ENCODE measurements at places on chromosomes 12 and 14.

GRCh38 chr12:49874142-49874897 is 29.4 kb downstream of the FAIM2 start:
- no peak for DNase-seq

GRCh38 chr14:97802430-97803373 is 1005.5 kb downstream of the VRK1 start:
- no peak for DNase-seq

GRCh38 chr12:47306130-47306529 is 226.4 kb upstream of the AMIGO2 start:
- DNase-seq = no peak

DNA sequence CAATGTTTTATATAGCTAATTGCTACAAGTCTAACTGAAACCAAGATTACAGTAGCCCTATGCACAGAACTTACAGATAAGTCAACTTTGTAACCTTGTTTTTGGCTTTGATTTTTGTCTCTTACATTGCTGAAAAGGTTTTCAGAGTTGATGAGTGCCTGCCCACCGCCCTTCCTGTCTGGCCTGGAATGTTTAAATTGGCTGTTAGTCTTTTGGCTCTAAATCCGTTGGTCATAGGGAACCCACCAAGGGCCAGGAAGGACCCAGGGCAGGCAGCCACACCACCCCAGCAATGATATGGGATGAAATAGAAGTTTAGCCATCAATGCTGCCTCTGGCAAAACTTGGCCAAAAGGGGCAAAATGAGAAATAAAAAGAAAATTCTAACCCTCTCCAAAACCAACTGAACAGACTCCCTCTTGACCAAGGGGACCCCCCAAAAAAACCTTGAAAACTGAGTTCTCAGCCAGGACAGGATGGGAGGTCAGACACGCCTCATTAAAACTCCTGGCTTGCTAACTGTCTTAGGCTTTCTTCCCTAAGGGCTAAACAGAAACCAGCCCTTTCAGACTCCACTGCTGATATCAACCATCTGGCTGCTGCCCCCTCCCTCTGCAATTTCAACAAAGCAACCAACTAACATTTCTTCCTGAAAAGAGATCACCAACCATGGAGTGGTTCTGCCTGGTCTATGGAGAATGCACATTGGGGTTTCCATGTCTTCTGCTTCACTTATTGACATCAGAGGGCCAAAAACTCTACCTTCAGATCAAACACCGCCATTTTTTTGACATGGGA is 242.1 kb upstream of the NOS1 start:
- no peak for DNase-seq

DNA sequence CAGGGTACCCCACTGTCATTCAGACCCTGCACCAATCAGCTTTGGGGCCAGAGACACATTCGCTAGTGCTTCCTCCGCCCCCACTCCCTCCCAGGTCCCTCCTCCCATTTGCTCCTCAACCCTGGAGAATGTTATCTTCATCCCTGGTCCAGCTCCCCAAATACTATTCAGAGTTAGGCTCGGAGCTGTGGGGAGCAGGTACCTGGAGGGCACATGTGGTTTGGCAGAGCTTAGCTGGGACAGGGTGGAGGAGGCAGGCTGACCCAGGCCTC is 19.5 kb downstream of the VSX2 start:
- no peak for DNase-seq

- no peak for DNase-seq
These were observed 2.8 kb downstream of the PPP1CC start for GRCh38 chr12:110739894-110740293.

DNA sequence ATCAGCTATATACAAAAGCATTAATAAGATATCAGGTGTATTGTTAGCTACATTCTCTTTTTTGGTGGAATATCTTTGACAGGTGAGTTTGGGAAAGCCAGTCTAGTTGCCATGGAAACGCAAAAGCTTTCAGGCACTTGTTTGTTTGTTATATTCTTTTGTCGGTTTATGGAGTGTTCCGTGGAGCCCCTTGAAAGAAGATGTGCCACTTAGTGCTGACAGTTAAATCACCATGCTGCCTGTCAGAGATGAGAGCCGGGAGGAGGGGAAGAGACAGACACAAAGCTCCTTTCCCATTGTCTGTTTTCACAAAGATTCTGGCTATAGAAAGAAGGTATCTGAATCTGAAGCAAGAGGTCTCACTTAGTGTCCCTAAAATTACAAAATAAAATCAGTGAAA is 170.8 kb downstream of the SNAPC1 start:
- DNase-seq = no peak

GRCh38 chr12:105740369-105740768 is 398.4 kb downstream of the NUAK1 start:
- DNase-seq = no peak

- no peak for DNase-seq
These were observed 73.0 kb downstream of the CMKLR1 start for GRCh38 chr12:108266131-108266530.

DNA sequence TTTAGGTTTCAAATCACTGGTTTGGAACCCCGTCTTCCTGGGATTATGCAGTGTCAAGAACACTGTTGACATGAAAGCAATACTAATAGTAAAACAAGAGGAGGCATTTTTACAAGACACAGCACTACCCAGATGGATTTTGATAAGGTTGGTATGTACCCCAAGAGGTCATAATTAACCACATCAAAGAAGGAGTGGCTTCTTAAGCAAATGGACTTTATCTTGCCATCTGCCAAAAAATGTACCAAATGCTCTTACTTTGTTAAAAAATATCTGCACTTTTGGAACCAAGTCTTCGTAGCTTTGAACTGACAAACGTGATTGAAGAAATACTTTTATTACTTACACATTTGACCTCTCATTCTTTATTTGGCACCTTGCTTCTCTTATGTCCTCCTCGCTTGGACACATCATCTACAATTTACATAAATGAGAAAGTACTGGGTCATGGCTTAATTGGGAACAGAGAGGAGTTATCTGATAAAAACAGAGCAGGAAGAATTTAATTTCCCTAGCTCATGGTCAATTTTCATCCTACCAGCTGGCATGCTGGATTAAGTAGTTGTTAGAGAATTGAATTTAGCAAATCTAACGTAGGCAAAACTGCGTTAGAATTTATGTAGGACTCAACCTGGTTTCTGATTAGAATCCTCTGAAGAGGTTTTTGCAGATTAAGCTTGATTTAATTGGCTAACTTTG is 54.5 kb upstream of the PRICKLE1 start:
- DNase-seq = no peak

DNA sequence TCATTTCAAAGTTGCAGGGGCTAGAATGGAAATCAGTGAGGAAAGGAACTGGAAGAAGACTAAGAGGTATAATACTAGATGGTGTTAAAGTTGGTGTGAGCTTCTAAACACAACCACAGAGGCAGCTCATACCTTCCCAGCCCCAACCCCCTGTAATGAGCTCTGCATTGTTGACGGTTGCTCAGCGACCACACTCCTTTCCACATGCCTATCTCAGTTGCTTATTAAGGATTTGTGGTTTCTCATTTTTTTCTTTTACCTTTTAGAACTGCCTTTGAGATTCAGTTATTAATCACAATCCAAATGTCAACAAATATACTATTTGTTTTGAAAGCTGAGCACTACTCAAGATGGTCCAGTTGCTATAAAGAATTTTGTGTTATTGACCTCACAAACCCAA is 62.1 kb upstream of the KIF21A start:
- no peak for DNase-seq

DNA sequence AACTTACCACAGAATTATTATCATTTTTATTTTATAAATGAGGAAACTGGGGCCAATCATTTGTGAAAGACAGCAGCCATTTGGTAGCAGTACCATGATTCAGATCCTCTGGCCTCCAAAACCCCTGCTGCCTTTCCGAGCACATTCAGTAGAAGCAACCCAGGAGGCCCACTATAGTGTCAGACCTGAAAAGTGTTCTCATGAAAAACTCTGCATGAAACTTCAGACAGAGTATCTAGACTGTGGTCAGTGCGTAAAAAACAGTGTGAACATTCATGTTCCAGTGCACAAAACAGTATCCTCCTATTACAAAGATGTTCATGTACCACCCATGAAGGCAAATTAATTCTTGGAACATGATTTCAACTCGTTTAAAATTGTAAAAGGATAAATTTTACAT is 112.0 kb downstream of the EPS8 start:
- DNase-seq = no peak

DNA sequence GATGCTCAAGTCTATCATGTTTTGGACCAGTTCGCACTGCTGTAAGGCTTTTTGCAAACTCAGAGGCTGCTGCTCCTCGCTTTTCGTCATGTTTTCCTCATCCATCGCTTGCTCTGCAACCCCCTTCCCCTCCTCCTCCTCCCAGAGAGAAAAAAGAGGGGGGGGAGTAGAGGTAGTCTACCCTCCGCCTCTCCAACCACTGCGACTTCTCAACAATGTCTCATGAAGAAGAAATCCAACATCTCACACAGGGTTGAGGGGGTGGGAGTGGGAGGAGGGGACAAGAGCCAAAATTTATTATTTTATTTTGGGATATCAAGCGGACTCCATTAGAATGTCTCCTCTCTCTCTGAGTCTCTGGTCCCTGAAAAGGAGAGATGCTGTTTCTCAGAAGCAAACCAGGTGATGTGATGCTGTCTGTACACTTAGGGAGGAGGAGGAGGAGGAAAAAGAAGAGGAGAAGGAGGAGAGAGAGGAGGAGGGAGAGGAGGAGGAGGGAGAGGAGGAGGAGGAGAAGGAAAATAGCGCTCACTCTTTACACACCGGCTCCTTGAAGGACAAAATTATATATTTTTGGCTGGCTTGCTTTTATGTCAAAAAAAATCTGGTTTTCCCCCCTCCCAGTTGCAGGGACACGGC is 520 bp downstream of the KSR2 start:
- DNase-seq = no peak

DNA sequence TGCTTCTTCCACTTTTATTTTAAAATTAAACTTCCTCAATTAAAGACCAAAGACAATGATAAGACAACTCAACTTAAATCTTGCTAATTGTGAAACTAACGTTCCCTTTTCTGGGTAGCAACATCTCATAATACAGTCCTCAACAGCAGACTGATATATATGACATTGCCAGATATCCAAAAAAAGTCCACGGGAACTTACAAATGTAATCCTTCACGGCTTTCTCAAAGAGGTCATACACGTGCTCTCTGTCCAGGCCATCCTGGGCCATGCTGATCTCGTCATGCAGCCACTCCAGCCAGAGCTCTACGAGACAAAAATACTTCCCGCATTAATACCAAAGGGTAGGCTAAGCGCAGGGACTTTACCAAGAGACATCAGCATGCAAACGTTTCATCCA is 13.3 kb downstream of the SART3 start:
- DNase-seq = no peak

- peak; percentile 39 for DNase-seq
These were observed 98.4 kb downstream of the APAF1 start for GRCh38 chr12:98743362-98743953.

- no peak for DNase-seq
These were observed 89.0 kb upstream of the BCL11B start for GRCh38 chr14:99360774-99361595.

- DNase-seq = no peak
These were observed 21.0 kb downstream of the VASH1 start for GRCh38 chr14:76782115-76782884.

DNA sequence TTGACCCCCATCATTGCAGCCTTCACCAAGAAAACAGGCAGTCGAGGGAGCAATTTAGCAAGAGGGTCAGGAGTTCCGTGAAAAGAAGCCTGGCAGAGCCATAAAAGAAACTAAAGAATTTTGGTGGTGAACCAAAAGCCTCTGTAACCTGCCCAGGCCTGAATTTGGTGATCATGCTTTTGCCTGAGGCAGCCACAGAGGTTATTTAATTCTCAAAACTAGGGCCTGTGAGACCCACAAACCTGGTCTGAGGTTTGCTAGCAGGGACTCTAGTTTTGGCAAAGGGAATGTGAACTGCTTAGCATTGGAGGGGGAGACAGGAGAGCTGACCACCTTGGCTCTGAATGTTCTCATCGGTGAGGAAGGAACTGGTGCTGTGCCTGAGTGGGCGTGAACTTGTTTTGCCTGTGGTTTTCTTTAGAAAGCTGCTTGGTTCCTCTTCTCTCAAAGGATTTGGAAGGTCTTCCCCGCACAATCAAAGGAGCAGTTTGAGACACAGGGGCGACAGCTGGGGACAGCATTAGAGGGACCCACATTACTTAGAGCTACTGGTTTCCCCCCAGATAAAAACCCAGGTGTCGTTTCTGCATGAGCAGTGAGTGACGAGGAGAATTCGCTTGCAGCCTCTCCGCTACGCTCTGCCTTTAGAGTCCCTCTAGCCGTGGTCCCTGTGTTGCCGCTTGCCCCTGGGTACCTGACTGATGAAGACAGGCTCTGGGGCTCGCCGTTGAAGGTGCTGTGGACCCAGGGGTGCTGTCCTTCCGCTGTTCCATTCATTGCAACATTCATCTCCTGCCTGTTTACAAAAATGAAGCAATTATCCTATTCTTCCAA is 12.6 kb upstream of the WNT5B start:
- no peak for DNase-seq

GRCh38 chr12:86134561-86134960 is 121.6 kb downstream of the MGAT4C start:
- DNase-seq = no peak

- DNase-seq = no peak
These were observed 169.2 kb downstream of the APAF1 start for GRCh38 chr12:98814254-98814653.

DNA sequence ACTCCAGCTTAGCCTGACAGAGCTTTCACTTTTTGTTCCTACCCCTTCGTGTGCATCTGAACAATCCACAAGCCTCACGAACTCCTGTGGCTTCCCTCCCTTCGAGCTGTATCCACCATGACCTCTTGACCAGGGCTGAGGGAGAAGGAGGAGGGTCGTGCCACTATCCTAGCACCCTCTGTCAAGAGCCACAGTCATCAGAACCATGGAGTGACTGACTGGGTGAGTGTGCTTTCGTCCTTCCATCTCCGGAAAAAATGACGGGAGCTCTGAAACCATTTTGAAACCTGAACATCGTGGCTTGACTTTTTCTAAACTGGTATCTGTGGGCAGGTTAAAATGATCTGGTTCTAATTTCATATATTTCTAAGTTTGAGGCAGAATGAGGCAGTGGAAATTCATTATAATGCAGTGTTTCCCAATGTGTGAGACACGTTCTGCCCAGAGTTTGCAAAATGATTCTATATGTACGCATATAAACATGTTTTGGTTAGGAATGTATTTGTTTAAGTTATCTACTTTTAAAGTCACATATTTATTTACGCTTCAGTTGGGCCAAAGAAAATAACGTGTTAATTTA is 27.0 kb downstream of the IL26 start:
- DNase-seq = no peak

GRCh38 chr14:58919217-58919616 is 269.2 kb upstream of the DAAM1 start:
- no peak for DNase-seq

GRCh38 chr14:39265806-39266524 is 32.2 kb downstream of the MIA2 start:
- DNase-seq = no peak

DNA sequence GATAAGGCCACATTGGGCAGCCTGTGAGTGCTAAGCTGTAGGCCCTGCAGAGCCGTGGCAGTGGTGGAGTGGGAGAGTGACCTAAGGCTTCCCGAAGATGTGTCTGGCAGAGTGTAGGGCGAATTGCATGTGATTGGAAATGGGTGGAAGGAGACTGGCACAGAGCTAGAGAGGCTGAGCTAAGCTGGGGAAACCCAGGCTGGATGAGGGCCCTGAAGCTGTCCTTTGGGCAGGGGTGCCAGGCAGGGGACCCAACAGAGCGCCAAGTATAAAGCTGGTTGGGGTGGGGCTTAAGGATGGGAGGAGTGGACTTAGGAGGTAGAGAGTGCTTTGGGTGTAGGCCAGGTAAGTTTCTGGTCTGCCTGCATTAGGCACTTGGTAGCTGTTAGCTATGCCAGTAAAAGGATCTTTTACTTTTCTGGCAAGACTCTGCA is 47.9 kb downstream of the WDR20 start:
- DNase-seq = no peak

GRCh38 chr12:116425256-116426193 is 133.7 kb upstream of the MAP1LC3B2 start:
- DNase-seq = no peak
